ENCODE measurements at places on chromosomes 16 and 17. TPM values are rescaled to one million over a fixed set of nuclear protein-coding genes. Genes with fewer than 3 reads are reported as not detected.

The HOXB13 gene
- not detected for total RNA-seq

DNA sequence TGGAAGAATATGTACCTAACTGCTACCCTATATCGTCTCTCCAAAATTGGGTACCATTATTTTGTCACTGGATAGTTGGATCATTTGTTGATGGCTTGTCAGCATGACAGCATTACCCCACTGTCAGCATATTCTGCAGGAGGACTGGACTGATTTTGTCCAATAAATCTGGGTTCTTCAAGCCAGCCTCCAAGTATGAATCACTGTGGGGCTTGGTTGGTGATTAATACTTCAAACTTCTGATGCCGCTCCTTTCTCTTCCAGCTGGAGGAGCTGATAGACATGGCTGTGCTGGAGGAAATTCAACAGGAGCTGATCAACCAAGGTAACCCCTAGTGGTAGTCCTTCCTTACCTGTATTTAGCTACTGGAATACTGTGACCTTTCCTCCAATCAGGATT, 2.5 kb downstream of the RPAIN start:
- DNase-seq = no peak

The TMEM106A gene
- 7.0 TPM for total RNA-seq

GRCh38 chr17:7394452-7395191, at the start of gene PLSCR3:
Gene PLSCR3 (minus strand): TSS chr17:7394525. CDS start chr17:7394110, 415 bp downstream.
- DNase-seq = peak; percentile 84

The PTX4 gene
- total RNA-seq = not detected

The ITGAL gene
- total RNA-seq = 338 TPM

- DNase-seq = no peak
Measured at GRCh38 chr17:48769009-48769675, 40.6 kb upstream of the HOXB13 start.

DNA sequence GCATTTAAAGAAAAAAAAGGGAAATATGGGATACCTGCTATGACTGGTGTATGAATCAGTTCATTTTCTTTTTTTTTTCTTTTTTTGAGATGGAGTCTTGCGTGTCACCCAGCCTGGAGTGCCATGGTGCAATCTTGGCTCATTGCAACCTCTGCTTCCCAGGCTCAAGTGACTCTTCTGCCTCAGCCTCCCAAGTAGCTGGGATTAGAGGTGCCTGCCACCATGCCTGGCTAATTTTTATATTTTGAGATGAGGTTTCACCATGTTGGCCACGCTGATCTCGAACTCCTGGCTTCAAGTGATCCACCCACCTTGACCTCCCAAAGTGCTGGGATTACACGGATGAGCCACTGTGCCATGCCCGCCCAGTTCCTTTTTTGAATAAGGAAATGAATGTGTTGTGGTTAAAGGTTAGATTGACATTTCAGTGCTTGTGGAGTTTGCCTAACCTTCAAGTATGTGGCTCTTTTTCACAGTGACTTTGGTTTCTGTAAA, 7.7 kb downstream of the HAPSTR1 start:
- DNase-seq = no peak

GRCh38 chr17:30093463-30094147, 23.0 kb upstream of the NSRP1 start:
- no peak for DNase-seq

DNA sequence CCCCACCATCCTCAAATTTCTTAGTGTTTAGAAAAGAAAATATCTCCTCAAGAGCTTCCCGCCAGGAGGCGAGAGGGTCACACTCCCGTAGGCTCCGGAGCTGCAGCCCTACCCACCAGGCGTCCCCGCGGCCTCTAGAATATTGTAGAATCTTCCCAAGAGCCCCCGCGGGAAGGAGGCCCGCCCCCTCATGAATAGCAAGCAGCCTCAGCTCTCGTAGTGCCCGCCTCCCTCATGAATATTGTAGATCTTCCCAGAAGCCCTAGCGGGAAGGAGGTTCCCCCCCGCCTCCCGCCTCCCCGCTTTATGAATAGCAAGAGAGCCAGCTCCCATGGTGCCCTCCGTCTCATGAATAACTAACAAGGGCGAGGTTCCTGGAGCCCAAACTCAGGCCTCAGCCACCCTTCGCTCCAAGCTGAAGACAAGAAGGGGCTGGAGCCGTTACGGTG, at the start of gene FBXO47:
TSS of gene FBXO47 (minus strand) at position 114 of the 449 bp plus-strand sequence. CDS start 4,378 bp downstream, outside the sequence.
- DNase-seq = peak; percentile 64

Measured in T-helper 17 cell (primary cell).